Fibroblast of skin of right biceps (primary cell): ENCODE measurements at places on chromosomes 7 and 10.
A peak's percentile ranks its signal among the peaks of the same experiment; 100 is the strongest.

DNA sequence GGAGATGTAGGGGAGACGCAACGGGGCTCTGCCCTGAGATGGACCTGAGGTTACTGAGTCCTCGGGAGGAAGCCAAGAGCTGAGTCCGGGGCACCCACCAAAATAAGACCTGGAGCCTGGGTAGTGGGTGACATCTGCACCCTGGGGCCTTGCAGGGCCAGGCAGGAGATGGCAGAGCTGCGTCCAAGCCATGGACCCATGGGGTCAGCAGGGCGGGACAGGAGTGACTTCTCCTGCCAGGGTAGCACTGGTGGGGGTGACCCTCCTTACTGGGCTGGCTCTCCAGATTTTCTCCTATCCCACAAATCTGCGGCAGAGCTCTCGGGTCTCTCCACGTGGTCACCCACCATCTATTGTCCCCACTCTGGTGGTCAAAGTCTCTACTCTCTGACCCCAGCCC, 2.1 kb downstream of the GHRHR start:
- no peak for DNase-seq

- no peak for DNase-seq
Measured at GRCh38 chr10:78964274-78964951, 104.4 kb upstream of the ZMIZ1 start.

DNA sequence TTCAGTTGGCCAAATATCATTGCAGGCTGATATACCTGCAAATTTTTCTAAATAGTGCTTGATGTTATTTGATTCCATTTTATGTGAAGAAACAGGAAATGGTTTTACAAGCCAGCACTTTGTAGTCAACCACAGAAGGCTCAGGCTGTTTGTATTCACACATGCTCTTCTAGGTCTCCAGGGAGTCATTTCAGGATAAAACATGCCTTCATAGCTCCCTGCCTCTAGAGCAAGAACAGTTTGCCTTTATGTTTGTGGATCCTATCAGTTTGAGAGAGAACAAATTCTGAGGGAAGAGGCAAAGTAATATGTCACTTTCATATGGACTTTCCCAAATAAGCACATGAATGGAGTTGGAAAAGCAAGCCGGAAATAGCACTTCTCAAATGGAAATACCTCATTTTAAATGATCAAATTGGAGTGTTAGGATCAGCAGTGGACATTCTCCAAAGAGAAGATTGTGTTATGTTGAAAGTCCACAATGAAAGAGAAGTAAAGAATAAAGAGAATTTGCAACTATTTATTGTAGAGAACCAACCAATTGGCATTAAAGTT, 277.6 kb downstream of the KCND2 start:
- DNase-seq, result peak; percentile 54

GRCh38 chr10:78925800-78926319, 142.9 kb upstream of the ZMIZ1 start:
- peak; percentile 96 for DNase-seq

DNA sequence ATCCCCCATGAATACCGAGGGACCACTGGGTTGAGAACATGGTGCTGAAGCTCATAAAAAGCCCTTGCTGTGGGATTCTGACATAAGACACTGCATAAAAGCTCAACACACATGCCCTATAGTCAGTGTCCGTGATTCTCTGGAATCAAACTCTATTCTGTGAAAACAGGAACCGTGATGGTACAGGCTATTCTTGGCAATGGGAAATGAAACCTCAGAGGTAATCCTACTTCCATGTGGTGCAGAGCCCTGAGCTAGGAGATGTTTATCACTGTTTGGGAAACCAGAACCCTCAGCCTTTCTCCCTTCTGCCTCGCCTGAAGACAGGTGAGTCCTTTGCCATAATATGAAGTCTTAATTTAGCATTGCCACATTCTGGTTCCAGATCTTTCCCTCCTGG, 80.8 kb upstream of the PRSS1 start:
- DNase-seq, result no peak

GRCh38 chr7:136074843-136075242, 97.7 kb upstream of the MTPN start:
- no peak for DNase-seq

- DNase-seq, result peak; percentile 46
Measured at GRCh38 chr7:18607025-18607424, 111.5 kb downstream of the HDAC9 start.

GRCh38 chr7:73811760-73812168, 19.0 kb upstream of the CLDN4 start:
- DNase-seq, result peak; percentile 62

GRCh38 chr7:118259115-118259514, 34.6 kb downstream of the ANKRD7 start:
- no peak for DNase-seq

DNA sequence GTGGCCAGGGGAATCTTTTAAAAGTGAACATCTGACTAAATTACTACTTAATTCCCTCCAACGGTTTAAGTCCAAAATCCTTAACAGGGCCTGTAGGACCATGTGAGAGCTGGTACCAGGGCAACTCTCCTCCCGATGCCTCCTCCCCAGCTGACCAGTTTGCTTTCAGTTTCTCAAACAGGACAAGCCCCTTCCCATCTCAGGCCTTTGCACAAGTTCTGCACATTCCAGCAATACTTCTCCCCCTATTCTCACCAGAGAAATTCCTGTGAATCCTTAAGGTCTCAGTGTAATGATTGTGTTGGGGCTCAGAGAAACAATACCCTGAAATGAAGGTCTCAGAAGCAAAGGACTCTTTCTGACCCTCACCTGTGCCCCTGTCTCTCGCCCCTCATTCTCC, 8.0 kb upstream of the CALHM1 start:
- DNase-seq, result no peak

DNA sequence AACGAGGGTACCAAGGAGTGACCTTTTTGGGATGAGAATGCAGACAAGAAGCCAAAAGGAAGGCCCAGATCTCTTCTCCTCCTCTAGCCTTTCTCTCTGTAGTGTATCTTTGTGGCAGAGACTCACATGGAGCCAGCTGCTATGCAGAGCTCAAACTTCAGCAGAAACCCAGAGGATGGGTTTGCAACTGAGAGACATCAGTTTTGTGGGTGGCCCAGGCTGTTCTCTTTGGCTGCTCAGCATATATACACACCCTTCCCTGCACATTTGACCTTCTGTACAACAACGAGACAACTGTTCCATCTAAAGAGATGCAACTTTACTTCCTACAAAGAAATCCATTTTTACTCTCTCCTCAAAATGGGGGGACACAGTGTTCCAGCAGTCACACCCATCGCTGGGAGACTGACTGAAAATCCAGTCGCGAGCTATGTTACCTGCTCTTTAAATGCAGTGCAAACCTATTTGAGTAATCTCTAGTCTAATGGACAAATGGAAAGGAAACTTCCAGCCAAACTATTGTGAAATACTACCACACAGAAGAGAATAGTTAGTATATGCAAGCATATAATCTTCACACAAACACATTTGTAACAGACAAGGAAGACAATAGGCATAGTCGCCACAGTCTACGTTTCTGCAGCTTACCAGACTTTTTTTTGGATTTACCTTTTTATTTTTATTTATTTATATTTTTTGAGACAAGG, 51.2 kb downstream of the GTF2I start:
- no peak for DNase-seq

GRCh38 chr7:298375-298702, 8.4 kb downstream of the FOXL3 start:
- DNase-seq, result no peak

DNA sequence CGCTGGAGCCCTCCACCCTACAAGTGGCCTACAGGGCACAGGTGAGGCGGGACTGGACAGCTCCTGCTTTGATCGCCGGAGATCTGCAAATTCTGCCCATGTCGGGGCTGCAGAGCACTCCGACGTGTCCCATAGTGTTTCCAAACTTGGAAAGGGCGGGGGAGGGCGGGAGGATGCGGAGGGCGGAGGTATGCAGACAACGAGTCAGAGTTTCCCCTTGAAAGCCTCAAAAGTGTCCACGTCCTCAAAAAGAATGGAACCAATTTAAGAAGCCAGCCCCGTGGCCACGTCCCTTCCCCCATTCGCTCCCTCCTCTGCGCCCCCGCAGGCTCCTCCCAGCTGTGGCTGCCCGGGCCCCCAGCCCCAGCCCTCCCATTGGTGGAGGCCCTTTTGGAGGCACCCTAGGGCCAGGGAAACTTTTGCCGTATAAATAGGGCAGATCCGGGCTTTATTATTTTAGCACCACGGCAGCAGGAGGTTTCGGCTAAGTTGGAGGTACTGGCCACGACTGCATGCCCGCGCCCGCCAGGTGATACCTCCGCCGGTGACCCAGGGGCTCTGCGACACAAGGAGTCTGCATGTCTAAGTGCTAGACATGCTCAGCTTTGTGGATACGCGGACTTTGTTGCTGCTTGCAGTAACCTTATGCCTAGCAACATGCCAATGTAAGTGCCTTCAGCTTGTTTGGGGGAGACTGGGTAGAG, at the start of gene COL1A2:
Gene COL1A2, plus strand, starts transcription at position 459 of the 704 bp plus-strand sequence. Its CDS starts 137 bp downstream, at position 596.
- peak; percentile 100 for DNase-seq

DNA sequence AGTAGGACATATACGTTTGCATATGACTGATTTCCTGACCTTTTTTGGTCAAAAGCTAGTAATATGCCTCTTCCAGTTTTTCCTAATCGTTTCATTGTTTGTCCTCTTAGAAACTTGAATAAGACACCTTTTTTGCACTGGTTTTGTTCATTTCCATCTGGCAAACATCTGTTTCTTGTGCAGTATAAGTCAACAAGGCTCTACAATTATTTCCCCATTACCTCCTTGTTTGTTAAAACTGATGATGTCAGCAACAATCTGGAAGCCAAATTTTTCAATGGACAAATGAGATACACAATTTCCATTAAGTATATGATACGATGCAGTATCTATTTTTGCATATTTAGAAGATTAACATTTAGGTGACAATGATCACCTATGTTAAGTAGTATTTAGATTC, 148.8 kb downstream of the NRBF2 start:
- no peak for DNase-seq

DNA sequence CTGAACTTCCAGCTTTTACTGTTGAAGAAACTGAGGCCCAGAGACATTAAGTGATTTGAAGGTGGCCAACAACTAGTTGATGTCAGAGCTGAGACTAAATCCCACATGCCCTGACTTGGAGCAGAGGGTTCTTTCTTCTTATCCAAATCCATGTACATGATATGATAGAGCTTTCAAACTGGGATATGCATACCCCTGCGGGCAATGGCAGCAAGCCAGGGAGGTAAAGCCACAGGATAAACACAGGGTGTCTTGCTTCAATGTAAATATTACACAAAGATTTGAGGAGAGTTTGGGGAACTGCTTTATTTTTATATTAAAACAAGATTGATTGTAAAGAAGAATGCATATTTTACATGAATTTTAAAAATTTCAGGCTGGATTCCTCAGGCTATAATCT, 2.3 kb upstream of the LRRC72 start:
- DNase-seq, result no peak

DNA sequence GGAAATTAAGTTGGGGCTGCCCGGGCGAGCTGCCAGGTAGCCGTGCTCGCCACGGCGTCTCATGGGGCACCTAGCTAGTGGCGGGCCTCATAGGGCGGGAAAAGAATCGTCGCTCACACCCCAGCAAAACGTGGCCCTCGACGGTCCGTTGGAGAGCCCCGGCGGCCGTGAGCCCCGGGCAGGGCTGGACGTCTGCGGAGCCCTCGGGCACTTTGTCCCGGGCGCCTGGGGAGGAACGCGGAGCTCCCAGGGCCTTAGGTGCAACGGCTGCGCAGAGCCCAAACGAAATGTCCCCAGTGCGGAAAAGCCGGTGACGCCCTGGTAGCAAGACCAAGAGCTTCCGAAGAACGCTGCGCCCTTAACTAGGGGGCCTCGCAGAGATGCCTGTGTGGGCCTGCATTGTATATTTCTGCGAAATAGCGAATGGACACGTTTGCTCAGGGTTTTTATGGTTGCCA, 866 bp upstream of the SFMBT2 start:
- DNase-seq, result no peak

- no peak for DNase-seq
Measured at GRCh38 chr7:132877573-132877972, 204.3 kb downstream of the CHCHD3 start.

DNA sequence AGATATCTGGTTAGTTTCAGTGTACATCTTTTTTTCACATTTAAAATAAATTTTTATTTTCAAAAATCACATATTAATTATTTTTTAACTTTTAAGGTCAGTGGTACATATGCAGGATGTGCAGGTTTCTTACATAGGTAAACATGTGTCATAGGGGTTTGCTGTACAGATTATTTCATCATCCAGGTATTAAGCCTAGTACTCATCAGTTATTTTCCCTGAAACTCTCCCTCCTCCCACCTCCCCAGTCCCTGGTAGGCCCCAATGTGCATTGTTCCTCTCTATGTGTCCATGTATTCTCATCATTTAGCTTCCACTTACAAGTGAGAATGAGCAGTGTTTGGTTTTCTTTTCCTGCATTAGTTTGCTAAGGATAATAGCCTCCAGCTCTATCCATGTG, 323.0 kb downstream of the C7orf25 start:
- DNase-seq, result no peak

DNA sequence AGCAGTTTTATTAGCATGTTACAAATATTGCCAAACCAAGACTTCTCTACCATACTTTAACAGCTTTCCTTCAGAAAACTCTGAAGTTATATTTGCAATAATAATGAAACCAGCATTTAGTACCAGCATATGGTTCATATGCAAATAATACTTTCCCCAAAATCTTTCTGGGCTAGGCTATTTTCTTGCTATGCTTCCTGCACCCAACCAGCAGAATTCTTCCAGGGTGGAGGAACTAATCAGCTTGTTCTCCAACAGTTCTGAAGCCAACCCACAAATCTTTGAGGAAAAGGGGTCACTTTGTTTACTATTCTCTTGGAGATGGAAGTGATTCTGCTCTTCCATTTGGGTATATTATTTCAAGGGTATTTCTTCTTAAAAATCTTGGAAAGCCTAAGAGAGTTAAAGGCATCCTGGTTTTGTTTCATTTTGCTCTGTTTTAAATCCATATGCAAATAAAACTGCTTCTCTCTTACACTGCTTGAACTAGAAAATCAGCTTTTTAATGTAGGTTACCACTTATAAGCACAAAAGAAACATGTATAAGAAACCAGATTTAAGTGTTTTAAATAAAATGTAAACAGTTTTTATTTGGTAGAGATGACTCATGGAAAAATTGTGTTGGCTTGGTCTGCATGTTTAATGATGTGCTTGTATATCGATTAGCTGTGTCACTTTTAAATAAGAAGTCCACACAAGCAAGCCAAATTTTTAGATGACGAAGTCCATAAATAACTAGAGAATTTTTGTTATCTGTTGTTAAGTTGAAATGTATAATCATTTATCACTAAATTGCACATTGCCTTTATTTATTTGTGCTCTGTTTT, 103.7 kb downstream of the HECTD2 start:
- DNase-seq, result no peak

DNA sequence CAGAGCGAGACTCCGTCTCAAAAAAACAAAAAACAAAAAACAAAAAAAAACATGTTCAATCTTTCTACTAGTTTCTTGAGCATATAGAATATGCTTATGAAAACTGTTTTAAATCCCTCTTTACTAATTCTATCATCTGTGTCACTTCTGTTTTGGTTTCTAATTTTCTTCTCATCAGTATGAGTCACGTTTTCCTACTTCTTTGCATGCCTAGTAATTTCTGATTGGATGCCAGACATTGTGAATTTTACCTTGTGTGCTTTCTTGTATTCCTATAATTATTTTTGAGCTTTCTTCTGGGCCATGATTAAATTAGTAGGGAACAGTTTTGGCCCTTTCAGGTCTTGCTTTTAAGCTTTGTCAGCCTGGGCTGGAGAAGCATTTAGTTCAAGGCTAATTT, 9.9 kb downstream of the MICU1 start:
- DNase-seq, result peak; percentile 12

- peak; percentile 39 for DNase-seq
Measured at GRCh38 chr10:87544721-87545120, 40.0 kb downstream of the MINPP1 start.
